ENCODE measurements at places on chromosomes 16 and 17.

DNA sequence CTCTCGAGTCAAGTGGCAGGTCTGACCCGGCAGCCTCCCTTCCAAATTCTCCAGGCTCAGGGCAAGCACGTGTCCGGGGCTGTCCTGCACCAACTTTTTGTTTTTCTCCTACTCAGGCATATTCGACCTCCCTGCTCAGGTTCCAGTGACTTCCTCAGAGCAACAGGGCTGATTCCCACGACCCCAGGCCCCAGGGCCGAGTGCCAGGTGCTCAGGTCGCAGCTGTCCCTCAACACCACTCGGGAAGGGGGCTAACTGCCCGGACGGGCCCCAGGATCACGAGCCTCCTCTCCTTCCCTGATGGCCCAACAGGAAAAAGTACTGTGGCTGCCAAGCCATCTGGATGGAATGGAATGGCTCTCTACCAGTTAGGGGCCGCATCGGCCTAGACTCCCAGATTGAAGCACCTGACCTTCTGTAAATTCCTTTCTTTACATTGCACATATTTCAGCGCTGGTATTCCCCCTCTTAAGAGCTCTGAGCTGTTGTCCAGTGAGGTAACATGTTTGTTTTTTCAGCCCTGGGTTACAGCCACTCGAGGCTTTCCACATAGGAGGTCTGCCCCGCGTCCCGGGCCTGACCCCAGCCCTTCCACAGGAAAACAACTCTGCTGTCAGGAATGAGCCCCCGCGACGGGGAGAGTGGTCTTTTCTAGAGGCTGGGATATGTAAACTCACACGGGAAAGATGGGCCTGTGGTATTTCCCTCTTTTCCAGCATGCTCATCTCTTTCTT is 25.0 kb downstream of the NXN start:
- DNase-seq, result no peak

- DNase-seq, result no peak
Observed at GRCh38 chr16:11736903-11737302, 5.8 kb downstream of the TXNDC11 start.

DNA sequence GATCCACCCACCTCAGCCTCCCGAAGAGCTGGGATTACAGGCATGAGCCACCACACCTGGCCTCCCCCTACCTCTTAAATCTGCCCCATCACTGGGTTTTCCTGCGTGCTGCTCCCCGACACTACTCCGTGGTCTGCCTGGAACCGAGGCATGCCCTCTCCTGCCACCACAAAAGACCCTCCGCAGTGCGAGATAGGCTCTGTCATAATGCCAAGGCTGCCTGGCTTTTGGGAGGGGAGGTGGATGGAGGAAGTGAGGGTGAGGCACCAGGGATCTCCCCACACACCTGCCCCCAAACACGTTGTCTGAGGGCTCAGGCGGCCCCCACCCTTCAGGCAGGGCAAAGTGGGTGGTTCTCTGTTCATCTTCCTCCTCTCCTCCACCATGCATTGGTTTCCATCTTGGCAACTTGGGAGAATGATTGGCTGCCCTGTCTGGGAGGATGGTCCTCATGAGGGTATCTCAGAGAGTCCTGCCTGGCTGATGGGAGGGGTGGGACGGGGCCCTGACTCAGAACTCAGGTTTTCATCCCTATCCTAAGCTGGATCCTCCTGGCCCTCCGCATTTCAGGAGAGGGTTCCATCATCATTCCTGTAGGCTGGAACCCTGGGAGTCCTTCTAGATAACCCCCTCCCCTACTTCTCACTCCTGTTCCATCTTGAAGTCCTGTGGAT is 23.2 kb downstream of the IGFBP4 start:
- DNase-seq, result no peak

GRCh38 chr16:68236137-68236825 is 354 bp upstream of the ESRP2 start:
- DNase-seq, result no peak

GRCh38 chr16:27202923-27203506 is 311 bp upstream of the KDM8 start:
- DNase-seq, result peak; percentile 68

DNA sequence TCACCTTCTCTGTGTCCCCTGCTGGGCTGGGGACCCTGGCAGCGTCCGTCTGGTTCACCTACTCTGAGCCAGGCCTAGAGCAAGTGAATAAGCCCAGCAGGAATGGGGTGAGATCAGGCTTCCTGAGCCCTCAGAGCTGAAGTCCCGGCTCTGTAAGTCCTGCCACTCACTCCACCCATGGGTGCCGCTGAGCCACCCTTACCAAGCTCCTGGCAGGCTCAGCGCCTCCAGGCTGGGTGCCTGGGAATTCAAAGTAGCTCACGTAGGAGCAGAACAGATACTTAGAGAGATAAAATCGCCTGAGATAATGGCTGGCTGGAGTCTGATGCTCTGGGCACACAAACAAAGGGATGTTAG is 9.8 kb upstream of the LASP1NB start:
- no peak for DNase-seq

DNA sequence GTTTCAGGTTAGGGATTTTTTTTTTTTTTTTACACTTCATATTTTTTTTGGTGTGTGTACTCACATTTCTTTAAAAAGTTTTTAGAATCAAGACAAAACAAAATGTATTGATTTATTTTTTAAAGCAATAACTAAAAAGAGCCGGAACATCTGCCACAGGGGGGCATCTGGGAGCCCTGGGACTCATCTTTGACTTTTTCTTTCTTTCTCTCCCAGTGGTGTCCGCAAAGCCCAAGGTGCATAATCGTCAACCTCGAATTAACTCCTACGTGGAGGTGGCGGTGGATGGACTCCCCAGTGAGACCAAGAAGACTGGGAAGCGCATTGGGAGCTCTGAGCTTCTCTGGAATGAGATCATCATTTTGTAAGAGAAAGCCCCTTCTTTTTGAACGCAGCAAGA is 36.3 kb downstream of the WWP2 start:
- no peak for DNase-seq

DNA sequence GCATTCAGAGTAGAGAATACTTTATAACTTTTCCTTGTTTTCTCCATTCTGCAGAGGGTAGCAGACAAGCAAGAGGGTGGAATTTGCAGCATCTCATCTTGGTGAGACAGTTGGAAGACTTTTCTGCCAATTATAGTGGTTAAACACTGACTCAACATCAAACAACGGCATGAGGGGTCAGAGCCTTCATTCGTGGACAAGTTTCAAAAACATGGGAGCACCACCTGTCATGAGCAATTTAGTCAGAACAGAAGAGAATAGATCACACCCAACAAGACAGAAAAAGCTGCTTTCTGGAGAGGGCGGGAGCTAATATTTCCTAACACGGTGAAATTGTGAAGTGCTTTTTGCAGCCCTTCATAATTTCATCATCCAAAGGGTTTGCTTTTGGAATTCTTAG is 17.9 kb upstream of the ZNF652 start:
- DNase-seq, result no peak

- DNase-seq, result no peak
Observed at GRCh38 chr17:1186923-1187771, 7.4 kb upstream of the ABR start.

GRCh38 chr16:30434852-30435251 is 5.0 kb upstream of the DCTPP1 start:
- no peak for DNase-seq

DNA sequence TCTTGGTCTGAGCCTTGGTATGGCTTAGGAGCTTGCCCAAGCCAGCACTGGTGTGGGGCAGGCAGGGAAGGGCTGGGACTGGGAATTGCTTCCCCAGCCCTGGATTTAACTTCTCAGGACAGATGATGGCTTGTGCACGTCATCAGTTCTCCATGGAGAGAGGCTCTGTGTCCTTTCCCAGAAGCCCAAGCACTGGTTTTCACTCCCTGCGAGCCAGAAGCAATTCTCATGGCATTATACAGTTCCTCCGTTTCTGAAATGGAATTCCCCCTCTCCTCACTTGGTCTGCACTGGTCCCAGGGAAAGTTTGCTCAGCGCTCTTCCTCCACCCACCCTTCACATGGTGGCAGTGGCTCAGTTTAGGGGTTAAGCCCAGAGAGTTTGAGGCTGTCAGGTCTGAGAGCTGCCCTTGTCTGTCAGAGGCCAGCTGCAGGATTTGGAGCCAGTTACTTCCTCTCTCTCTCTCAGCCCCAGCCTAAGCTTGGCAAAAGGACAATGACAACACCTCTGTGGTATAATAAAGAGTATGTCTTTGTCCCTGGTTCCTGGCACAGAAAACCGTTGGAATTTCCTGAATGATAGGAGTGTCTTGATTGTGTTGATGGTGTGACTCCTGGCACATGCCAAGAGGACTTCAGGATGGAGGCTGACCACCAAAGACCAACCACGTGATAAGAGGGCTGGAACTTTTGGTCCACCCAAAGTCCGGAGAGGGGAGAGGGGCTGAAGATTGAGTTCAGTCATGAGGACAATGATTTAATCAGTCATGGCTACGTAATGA is 219.6 kb upstream of the TNRC6C start:
- DNase-seq, result no peak

DNA sequence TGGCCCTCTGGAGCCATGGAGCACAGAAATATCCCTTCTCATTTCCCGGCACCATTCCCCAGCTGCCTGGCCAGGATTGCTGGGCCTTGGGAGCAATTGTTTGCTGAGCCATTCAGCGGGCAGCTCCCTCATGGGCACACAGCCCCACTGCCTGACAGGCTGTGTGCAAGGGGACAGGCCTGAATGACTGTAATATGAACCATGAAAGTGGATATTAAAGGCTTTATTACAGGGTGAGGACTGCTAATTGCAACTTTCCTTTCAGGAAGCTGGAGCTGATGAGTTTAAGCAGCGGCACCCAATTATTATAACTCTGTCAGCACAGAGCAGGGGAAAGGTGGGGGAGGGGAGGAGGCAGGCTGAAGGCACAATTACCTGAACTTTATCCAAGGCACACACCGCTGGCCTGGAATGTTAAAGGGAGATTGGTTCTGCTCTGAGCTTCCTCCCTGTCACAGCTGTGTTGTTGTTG is 159.8 kb upstream of the SDK2 start:
- no peak for DNase-seq

GRCh38 chr16:76756423-76756822 is 434.6 kb upstream of the MON1B start:
- DNase-seq, result no peak

- peak; percentile 61 for DNase-seq
Observed at GRCh38 chr17:78497115-78497540, 80.1 kb downstream of the DNAH17 start.

DNA sequence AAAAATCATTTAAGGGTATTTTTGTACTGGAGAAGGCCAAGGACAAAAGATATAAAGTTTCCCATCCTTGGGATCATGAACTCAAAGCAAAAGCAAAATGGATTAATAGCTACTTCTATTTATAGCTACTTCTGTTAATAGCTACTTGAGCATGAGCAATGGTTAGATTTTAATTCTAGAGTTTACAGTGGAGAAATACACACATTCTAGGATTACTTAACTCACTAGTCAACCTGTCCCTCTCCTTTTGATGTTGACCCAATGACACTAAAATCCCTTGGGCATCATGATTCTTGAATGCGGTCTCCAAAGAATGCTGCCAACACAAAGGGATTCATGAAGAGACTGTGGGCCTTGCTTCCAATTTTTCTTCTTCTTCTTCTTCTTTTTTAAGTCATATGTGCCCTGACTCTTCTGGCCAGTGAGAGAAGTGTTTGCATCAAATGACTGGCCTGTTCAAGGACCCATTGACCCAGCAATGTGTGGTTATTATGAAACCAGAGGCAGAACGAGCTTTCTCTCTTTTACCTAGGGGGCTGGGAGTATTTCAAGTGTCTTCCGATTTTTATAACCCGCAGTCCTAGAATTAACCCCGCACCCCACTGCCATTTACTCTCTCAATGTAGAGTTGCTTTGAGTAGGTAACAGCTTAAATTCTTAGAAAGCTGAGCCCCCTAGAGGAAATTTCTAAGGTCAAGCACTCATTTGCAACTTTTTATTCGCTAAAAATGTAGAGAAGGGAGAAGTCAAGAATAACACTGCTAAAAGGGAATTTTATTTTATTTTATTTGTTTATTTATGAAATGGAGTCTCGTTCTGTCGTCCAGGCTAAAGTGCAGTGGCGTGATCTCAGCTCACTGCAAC is 34.6 kb downstream of the OTOA start:
- DNase-seq, result no peak

GRCh38 chr16:54407596-54407995 is 121.0 kb upstream of the IRX3 start:
- DNase-seq, result no peak

DNA sequence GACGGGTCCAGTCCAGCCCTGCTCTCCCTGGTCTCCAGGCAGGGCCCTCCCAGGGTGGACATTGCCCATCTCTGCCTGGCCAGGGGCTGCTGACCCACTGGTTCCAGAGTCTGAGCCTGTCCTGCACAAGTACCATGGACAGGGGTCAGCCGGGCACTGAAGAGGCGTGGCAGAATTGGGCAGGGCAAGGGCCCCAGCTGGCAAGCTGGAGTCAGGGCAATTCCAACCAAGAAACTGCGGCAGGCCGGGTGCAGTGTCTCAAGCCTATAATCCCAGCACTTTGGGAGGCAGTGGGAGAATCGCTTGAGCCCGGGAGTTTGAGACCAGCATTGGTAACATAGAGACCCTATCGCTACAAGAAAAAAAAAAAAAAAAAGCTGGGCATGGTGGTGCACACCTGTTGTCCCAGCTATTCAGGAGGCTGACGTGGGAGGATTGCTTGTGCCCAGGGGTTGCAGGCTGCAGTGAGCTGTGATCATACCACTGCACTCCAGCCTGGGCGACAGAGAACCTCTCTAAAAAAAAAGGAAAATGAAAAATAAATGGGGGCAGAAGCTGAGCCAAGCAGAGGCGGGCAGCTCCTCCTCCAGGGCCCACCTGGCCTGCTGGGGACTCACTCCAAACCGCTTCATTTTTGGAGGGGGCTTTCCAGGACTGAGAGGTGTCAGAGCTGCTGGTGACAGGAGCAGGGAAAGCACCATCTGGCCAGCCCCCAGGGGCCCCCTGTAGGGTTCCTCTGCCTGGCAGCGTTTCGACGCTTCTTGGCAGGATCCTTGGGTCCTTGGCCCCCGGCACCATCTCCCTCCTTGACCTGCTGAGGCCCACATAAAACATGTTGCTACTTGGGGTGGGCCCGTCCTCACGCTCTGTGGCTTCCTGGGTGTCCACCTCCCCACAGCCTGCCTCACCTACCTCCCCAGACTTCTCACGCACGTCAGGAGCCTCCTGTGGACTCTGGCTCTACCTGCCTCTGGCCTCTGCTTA is 2.9 kb upstream of the MAFG start:
- DNase-seq, result no peak

GRCh38 chr16:85611444-85612190 is 1.5 kb upstream of the GSE1 start:
- DNase-seq, result no peak

- no peak for DNase-seq
Observed at GRCh38 chr17:13643180-13643579, 41.5 kb upstream of the HS3ST3A1 start.

All from GM18507 (cell line).